ENCODE measurements at places on chromosomes 12 and 14.

DNA sequence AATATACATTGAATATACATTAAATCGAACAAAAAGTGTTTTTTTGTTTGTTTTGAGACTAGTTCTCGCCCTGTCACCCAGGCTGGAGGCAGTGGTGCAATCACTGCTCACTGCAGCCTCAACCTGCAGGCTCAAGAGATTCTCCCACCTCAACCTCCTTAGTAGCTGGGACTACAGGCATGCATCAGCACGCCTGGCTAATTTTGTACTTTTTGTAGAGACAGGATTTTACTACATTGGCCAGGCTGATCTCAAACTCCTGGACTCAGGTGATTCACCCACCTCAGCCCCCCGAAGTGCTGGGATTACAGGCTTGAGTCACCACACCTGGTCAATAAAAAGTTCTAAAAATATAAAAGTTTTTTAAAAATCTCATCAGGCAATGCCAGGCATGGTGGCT, 10.2 kb upstream of the RNF212B start:
- no peak for DNase-seq

GRCh38 chr12:93978553-93978952, 169.8 kb upstream of the PLXNC1 start:
- DNase-seq: no peak

DNA sequence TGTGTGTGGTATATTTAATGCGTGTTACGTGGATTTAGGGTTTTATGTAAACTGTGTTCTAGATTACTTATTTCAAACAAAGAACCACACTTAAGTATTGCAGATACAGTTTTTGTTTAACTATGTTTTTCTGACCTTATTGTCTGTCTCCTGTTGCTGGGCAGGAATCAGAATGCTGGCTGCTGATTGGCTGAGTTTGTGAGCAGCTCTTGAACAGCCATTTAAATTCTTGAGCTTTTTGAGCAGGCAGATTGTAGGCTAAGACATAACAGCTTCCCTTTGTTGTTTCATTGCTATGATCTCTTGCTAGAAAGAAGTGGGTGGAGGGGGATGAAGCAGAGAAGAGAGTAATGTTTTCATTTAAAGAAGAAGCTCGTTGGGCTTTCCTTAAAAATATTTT, 52.2 kb downstream of the ATF7IP start:
- peak; percentile 23 for DNase-seq

- DNase-seq: no peak
Observed at GRCh38 chr12:26034371-26035142, 76.1 kb downstream of the RASSF8 start.

DNA sequence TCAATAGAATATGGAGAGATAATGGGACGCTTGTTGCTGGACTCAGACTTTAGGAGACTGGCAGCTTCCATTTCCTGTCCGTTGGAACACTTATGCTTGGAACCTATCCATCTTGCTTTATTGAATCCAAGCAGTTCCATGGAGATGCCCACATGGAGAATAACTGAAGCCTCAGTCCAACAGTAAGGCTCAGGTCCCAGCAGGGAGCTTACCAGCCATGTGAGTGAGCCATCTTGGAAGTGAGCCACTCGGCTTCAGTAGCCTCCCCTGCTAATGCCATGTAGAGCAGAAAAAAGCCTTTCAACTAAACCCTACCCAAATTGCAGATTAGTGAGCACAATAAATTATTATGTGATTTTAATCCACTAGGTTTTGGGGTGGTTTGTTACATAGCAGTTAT, 538.8 kb upstream of the STXBP6 start:
- no peak for DNase-seq

DNA sequence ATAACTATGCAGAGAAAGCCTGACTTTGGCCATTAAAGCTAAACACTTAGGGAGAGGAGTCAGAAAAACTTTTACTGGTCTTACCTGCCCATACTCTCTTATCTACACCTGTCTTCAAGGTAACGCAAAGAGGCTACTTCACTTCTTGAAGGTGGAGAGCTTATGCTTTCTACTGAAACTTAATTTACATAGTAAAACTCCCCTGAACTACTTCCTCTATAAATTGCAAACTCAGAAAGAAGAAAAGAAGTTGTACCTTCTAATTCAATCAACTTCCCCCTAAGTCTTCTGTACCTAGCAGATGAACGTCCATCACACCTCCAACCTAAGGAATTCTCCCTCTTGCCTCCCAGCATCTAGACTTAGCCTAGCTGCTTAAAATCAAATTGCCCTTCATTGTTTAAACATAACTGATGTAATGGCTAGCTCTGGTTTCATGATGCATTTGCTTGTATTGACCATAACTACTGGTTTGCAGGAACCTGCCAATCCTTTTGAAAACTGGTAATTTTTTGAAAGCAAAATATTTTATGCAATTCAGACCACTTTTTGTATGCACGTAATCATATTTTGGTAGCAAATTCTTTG, 87.7 kb downstream of the STON2 start:
- DNase-seq: no peak

GRCh38 chr12:108021949-108022522, 107.1 kb upstream of the WSCD2 start:
- no peak for DNase-seq

Measured in activated T-cell treated with anti-CD3 and anti-CD28 coated beads for 1 hour (primary cell).